T-helper 2 cell (primary cell): ENCODE measurements at places on chromosomes 11 and 22.

GRCh38 chr11:1520663-1521267 is 34.2 kb upstream of the MOB2 start:
- DNase-seq, result no peak

DNA sequence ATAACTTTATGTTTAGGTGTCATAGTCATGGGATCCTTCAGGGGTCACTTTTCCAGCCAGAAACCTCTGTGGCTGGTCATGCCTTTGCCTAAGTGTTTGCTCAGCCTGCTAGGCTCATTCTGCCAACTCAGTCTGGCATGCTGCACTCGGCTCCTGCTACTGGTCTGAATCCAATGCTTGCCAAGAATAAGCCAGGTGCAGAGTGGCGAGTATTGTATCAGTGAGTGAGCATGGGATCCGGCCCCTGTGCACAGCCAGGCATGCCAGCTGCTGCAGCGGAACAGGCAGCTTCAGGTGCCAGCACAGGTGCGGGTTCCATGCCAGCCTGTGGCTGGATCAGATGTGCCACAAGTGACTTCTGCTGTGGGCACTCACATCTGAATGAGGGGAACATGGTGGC is 1269.3 kb upstream of the CNTN5 start:
- DNase-seq, result no peak

DNA sequence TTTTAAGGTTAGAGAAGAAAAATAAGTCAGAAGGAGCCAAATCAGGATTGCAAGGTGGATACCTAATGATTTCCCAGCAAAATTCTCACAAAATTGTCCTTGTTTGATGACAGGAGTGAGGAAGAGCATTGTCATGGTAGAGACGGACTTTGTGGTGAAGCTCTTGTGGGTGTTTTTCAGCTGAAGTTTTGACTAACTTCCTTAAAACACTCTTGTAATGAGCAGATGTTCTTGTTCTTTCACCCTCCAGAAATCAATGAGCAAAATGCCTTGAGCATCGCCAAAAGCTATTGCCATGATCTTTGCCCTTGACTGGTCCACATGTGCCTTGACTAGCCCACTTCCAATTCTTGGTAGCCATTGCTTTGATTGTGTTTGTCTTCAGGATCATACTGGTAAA is 20.0 kb downstream of the CALCB start:
- DNase-seq, result no peak

- no peak for DNase-seq
These were observed 60.9 kb upstream of the PARVA start for GRCh38 chr11:12316432-12316831.

DNA sequence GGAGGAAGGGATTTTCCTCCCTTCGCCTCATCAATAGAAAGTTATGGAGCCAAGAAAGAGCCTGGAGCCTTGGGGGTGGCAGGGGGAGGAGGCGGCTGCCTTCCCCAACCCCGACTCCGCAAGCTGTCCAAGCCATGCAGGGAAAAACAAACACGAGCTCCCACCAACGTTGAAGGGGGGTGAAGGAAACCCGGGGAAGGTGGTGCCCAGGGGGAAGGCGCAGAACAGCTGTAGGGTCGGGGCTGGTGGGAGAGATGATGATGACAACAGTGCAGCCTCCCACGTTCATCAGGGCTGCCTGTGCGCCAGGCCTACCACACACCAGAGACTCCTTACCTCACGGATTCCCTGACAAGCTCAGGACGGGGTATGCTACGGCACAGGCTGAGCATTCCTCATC is 73.5 kb downstream of the SCUBE1 start:
- DNase-seq, result no peak

DNA sequence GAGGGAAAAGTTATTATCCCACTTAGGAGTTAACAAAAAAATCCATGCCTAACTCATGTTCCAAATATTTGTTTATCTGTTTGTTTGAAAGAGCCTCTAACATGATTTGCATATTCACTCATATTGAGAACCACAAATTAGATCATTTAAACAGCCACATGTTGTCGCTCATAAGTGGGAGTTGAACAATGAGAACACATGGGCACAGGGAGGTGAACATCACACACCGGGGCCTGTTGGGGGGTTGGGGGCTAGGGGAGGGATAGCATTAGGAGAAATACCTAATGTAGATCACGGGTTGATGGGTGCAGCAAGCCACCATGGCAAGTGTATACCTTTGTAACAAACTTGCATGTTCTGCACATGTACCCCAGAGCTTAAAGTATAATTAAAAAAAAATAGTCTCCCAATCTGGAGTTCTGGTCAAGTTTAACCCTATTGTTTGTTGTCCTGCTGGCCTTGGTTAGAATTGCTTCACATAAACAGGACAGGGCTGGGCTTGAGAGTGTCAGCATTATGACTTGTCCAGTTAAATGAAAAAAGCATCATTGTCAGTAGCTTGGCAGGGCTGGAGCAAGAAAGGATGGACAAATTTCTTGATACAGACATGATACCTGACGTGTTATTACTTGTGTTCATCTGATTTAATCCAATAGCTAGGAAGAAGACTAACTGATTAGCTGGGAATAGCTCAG is 57.8 kb upstream of the PSMA1 start:
- DNase-seq, result no peak
